HCT116 (cell line): ENCODE measurements at places on chromosomes 4 and X.

DNA sequence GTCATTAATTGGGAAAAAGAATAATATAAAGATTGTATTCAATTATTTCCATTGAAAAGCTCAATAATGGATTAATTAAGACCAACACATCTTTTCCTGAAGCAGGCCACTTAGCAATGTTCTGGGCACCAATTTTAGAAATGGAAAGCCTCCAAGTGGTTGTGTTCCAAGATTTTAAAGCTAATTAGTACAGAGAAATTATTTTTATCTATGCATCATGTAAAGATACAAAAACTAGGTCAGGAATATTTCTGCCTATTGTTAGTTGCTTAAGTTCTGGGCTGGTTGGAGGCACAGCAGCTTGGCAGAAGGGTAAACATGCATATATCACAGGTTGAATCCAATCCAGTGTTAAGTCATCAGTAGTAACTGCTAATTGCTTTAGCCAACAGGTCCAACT lies 101.9 kb downstream of the RASL11B start:
- no peak for DNase-seq

DNA sequence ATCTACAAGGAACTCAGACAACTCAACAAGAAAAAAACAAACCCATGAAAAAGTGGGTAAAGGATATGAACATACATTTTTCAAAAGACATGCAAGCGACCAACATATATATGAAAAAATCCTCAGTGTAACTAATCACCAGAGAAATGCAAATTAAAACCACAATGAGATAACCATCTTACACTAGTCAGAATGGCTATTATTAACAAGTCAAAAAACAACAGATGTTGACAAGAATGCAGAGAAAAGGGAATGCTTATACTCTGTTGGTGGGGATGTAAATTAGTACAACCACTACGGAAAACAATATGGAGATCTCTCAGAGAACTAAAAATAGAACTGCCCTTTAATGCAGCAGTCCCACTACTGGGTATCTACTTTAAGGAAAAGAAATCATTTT lies 12.1 kb downstream of the NIPAL1 start:
- DNase-seq: no peak

DNA sequence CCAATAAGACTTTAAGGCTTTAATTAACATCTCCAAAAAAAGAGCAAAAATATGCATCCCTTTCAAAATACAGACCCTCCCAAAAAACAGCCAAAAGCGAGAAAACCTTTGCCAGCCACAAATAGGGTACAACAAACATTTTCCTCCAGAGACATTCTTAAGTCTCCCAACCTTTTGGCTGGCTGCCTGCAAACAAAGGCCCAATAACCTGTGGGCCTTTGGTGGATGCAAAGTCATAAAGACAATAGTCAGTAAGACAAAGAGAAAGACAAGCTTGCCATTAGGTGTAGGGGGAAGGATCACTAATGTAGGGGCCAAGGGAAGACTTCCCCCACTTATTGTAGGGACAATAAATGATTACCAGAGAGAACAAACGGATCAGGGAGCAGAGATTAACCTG lies 215.5 kb upstream of the ZFP42 start:
- no peak for DNase-seq

- no peak for DNase-seq
Observed at GRCh38 chr4:167274351-167274750, 40.1 kb upstream of the SPOCK3 start.

DNA sequence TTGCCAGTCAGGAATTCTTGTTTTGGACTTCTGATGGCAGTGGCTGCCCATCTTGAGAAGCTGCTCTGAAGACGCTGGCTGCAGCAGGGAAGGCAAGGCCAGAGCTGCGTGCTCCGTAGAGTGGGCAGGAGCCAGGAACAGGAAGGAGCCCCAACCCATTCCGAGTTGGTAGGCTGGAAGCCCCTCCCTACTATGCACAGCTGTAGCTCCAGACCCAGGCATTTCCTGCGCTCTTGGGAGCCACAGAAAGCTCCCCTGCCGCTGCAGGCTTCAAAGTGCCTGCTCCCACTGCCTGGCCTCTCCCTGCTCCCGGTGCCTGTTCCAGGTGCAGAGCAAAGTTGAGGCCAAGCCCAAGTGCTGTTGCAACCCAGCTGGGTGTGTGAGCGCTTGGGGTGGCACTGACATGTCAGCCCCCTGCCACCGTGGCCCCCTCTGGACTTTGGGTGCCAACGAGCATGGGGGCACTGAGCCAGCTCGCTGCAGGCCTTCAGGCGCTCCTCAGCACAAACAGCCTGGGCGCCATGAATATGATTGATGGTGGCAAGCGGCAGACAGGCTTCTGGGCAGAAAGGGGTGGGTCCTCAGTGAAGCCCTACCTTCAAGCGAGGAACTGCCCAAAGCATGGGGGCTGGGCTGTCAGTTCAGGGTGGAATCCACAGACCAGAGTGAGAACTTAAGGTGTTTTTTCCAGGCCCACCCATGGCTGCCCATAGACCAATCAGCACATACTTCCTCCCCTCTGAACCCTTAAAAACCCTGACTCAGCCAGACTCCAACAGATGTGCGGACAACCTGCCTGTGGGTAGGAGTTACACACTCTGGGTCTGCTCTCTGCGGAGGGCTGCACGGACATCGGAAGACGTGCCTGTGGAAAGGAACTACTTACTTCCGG lies 677.2 kb upstream of the INTU start:
- DNase-seq: no peak

DNA sequence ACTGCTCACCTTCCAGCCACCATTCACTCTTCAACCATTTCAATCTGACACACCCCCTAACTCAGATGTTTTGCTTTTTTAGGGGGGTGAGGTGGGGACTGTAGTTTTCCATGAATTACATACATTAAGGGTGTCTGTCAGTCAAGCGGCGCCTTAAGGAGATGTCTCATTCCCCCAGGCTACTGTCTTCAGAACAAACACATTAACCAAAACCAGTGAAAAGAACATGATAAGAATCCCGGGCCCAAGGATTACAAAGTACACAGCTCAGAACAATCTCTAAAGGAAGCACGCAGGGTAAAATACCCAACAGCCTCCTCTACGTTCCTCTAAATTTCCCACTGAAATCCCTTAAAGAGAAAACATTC lies 62.5 kb upstream of the IRF2 start:
- no peak for DNase-seq

GRCh38 chr4:109497511-109497910 lies 62.5 kb upstream of the MCUB start:
- no peak for DNase-seq

DNA sequence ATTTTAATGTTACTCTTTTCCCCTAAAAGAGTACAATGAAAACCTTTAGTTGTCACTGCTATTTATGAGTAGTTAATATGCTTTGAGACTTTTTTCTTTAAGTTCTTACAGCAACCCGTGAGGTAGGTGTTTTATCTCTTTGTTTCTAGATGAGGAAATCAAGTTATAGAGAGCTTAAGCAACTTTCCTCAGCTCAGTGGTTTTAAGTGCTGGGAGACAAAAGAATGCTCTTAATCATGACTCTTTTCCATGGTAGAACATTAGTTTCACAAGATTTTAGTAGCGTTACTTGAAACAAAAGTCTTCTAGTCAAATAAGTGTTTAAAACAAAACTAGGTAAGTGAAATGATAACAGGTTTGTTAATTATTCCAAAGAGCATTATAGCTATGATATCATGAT lies 354.7 kb upstream of the PITX2 start:
- no peak for DNase-seq

- DNase-seq: no peak
Observed at GRCh38 chr4:6331468-6331867, 61.8 kb downstream of the WFS1 start.

DNA sequence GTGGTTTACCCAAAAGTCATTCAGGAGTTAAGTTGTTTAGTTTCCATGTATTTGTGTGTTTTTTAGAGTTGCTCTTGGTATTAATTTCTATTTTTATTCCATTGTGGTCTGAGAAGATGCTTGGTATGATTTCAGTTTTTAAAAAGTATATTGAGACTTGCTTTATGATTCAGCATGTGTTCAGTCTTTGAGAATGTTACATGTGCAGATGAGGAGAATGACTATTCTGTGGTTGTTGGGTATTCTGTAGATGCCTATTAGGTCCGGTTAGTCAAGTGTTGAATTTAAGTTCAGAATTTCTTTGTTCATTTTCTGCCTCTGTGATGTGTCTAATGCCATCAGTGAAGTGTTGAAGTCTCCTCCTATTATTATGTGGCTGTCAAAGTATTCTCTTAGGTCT lies 249.4 kb downstream of the ARHGAP10 start:
- no peak for DNase-seq

GRCh38 chr4:36208893-36209473 lies 35.3 kb downstream of the ARAP2 start:
- no peak for DNase-seq

- no peak for DNase-seq
Observed at GRCh38 chr4:1297023-1297395, 7.3 kb downstream of the MAEA start.

- no peak for DNase-seq
Observed at GRCh38 chr4:137378821-137379220, 153.5 kb downstream of the PCDH18 start.

- DNase-seq: no peak
Observed at GRCh38 chrX:112779139-112779538, 61.5 kb downstream of the AMOT start.

DNA sequence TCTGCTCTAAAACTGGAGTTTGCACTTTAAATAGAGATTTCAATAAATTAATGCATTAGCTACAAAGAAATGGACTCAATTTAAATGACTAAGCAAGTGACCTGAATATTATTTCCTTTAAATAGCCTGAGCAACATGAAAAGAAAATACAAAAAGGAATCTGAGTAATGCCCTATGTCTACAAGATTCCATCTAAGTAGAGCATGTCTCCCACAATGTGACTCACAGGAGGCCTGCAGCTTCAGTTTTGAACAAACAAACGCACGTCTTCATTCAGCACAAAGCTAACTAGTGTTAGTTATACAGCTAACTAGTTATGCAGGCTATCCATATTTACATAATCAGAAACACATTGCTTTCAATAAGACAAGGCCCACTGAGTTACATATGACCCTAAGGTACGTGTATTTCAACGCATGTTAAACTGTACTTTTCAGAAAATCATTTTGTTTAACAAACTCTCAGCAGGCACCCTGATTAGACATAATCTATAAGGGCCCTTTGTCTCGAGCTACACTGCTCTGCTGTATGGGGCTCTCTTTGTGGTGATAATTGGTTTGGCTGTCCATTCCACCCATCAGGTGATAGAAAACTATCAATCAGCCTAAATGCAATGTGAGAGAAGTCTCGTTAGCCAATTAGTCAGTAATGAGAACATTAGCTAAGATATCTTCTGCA lies 116.5 kb downstream of the MAML3 start:
- no peak for DNase-seq

- no peak for DNase-seq
Observed at GRCh38 chr4:94472056-94472826, 20.5 kb downstream of the PDLIM5 start.

DNA sequence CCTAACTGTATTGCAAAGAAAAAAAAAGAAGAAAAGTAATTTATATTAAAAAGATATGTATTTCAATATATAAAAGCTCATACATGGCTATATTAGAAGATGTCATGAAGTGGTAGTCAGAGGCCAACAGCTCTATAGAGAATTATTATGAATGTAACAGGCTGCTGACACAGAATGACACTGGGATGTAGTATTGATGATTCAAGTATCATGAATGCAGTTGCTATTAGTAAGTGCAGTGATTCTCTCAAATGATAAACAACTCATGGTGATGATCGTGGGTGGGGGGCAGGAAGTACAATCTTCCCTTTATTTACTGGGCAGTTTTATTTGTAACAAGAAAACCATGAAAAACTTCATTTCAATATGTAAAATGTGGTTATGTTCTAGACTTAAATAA lies 124.6 kb downstream of the COL4A6 start:
- DNase-seq: no peak

GRCh38 chr4:38985410-38986100 lies 46.7 kb downstream of the TMEM156 start:
- no peak for DNase-seq

GRCh38 chrX:150692296-150692695 lies 900 bp upstream of the MTMR1 start:
- no peak for DNase-seq

- no peak for DNase-seq
Observed at GRCh38 chr4:173171987-173172386, 3.4 kb downstream of the GALNT7 start.

DNA sequence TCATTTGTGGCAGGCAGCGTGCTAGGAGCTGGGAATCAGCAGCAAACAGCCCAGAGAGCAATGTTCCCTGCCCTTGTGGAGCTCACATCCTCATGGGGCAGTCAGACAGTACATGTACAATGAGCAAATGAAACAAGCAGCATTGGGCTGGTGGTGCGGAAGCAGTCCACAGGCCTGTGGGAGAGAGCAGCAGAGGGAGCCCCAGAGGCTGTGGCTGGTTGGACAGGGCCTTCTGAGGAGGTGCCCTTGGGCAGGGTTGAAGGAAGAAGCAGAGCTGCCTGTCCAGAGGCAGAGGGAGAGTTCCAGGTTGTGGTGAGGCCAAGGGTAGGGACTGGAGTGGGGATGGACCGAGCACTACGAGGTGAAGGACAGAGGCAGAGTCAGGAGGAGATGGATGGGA lies 22.5 kb downstream of the MMGT1 start:
- no peak for DNase-seq

DNA sequence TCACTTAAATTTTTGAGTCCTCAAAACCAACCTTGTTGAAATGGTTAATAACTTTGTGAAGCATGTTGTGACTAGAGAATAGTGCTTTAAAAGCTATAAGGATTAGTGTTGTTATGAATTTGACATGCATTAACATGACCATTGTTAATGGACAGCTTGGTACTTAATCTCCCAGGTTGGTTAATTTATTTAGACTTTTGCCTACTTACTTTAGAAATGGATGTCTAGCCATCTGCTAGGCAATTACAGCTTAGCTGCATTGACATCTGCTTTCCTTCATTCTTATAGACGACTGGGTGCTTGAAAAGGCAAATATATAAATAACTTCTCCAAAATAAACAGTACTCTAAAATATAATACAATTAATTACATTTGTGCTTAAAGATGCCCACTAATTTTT lies 368.0 kb downstream of the CCSER1 start:
- no peak for DNase-seq

DNA sequence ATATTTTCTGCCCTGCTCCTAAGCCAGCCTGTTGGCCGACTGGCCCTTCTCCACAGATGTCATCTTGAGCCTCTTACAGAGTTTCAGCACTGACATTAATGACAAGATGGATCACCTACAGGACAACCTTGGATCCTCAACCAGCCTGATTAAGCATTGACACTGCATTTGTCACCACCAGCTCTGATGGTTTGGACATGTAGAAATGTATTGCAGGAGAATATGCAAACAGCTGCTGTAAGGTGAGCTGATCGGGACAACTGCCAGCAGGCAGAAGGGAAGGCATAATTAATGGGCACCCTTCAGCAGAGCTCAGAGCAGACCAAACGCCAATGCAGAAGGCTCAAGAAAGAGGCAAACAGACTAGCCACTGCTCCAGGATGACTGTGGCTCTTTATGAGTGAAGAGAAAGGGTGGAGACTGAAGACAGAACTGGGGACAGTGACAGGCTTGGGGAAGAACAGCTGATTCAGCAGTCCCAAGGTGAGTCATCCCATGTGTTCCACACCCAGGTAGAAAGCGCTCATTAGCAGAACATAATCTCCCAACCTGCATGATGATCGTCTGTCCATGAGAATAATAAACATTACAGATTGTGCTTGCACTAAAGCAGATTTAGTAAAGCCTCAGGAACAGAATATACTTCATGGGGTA lies 6.7 kb downstream of the CORIN start:
- DNase-seq: no peak
